ENCODE measurements at places on chromosomes 11 and 22.

DNA sequence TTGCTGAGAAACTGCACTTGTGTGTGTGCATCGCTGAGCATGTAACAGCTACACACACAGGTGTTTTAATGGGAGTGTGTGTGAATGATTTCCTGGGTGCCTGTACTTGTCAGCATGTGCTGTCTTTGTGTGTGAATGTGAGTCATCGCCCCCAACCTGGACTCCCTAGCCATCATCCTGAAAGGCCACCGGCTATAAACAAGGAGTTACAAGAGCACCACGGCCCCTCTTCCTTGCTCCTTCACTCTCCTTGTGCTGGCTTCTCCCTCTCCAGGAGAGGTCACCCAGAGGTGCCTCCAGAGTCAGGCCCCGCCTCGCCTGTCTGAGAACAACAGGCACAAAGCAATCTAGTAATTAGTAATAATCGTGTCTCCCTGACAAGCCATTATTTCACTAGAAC, 419.2 kb downstream of the BUD13 start:
- DNase-seq = no peak

- DNase-seq = no peak
These were observed 64.0 kb downstream of the CWC15 start for GRCh38 chr11:94909371-94909820.

DNA sequence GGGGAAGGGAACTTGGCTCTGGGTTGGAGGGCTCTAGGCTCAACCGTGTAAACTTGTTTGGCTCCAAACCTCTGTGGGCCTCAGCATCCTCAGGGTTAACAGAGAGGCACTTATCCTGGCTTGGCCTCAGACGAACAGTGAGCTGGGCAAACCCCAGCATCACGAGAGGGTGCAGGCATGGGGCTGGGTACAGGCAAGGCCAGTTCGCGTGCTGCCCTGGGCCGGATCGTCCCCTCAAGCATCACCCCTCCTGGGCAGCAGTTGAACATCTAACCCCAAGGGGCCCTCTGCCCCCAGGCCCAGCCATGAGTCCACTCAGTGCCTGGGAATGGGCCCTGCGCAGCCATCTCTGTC, 1.9 kb downstream of the EHBP1L1 start:
- no peak for DNase-seq

DNA sequence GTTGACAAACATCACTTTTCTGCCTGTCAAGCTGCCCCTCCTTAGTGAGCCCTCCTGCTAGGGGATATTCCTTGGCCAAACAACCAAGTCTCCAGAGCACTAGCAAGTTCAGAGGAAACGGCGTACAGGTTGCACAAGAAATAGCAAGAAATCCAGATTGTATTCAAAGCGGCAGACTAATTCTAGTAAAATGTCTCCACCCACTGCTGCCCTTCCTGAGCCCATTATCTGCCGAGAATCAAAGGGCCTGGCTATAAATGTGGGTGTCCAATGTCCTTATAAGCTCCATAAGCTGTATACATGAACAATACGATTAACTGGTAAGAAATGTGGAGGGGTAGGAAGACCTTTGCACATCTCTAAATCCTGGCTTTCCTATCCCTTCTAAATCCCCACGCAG, 44.0 kb upstream of the AKIP1 start:
- DNase-seq = no peak

- no peak for DNase-seq
These were observed 160.5 kb upstream of the NAV2 start for GRCh38 chr11:19552161-19552560.

DNA sequence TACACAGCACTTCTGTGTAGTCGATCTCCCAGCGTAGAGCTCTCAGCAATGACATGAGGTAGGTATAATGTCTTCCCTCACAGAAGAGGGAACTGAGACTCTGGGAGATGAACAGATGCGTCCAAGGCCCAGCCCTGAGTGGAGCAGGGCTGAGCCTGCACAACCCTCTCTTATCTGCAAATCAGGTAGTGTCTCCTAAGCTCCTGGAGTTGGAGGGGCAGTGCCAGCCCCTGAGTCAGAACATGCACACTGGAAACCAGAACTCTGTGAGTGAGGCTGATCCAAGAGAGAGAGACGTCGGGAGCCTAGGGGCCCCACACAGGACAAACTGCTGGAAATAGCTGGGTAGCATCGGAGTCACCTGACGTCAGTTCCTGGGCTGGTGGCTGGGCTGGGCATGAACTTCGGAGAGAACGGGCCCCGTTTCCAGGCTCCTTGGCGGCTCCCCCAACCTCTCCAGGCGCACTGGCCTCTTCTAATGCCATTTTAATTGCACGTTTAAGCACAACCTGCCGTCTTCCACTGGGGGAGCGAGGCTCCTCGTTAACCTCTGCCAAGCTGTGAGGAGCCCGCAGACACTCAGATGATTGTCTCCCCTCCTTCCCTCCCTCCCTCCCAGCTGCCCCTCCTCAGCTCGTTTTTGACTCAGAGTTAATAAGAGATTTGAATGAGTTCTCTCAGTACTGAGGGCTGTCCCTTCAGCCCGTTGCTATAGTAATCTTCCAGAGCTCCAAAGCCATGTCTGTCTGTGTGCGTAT, 191.2 kb upstream of the TBCEL start:
- no peak for DNase-seq

GRCh38 chr11:117143390-117143789, 697 bp upstream of the PAFAH1B2 start:
- peak; percentile 42 for DNase-seq

GRCh38 chr11:109425554-109425953, 3.6 kb downstream of the C11orf87 start:
- DNase-seq = no peak

DNA sequence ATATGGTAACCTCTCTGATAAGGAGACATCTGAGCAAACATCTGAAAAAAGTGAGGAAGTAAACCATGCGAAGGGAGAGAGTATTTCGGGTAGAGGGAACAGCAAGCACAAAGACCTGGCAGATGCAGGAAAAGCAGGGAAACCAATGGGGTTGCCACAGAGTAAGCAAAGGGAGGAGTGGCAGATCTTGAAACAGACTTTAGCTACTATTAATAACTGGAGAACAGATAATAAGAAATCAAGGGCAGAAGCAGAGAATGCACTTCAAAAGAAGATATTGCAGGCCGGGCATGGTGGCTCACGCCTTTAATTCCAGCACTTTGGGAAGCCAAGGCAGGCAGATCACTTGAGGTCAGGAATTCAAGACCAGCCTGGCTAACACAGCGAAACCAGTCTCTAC, 18.1 kb downstream of the MRTFA start:
- no peak for DNase-seq

DNA sequence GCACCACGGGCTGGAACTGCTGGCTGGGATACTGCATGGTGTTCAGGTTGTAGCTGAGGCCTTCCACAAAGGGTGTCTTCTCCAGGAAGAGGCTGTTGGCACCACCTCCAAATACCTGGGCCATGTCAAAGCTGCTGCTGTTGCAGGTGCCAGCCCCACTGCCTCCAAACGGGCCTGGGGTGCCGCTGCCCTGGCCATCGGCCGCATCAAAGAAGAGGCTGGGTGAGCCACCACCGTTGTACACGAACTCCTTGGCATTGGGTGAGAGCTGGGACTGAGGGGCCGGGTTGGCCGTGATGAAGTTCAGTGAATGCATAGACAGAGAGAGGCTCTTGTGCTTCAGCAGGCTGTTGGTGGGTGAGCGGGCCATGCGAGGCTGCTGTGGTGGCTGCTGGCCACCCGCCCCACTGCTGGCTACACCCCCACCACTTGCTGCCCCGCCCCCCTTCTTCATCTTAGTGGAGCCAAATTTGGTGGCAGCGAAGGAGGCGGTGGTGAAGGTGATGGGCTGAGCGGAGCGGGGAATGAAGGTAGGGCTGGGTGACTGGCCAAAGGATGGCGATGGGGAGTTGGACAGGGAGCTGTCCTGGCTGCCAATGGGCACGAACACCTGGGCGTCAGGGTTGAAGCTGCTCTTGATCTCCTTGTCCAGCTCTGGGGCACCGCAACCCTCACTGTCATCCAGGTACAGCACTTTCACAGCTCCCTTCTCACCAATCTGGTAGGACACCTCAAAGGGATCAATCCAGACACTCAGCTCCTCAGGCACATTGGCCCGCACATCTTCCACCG, 10.1 kb downstream of the TOB2 start:
- no peak for DNase-seq

GRCh38 chr22:19196841-19197612, 18.5 kb upstream of the SLC25A1 start:
- DNase-seq = no peak

DNA sequence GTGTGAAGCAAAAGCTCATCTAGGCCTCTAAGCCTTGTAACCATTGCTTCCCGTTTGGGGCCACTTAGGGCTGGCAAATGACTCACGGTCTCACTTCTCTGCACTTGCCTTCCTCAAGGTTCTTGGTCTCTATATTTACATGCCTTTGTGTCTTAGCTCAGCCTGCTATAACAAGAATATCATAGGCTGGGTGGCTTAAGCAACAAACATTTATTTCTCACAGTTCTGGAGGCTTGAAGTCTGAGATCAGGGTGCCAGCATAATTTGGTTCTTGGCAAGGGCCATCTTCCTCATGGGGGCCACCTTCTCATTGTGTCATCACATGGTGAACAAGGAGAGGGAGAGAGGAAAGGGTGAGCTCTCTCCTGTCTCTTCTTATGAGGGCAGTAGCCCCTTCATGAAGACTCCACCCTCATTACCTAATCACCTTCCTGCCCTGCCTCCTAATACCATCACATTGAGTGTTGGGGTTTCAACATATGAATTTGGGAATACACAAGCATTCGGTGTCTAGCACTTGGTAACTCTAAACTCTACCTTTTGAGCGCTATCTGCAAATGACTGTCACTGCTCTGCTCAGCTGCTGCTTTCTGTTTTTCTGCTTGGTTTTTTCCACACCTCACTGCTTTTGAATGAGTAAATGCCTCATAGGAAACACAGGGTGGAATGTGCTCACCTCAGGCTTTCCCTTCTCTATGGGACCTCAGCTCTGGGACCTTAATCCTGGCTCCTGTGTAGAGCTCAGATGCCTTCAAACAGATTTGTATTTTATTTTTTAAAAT, 16.2 kb upstream of the ME3 start:
- no peak for DNase-seq

- DNase-seq = no peak
These were observed 824 bp upstream of the CBX6 start for GRCh38 chr22:38872831-38873248.

DNA sequence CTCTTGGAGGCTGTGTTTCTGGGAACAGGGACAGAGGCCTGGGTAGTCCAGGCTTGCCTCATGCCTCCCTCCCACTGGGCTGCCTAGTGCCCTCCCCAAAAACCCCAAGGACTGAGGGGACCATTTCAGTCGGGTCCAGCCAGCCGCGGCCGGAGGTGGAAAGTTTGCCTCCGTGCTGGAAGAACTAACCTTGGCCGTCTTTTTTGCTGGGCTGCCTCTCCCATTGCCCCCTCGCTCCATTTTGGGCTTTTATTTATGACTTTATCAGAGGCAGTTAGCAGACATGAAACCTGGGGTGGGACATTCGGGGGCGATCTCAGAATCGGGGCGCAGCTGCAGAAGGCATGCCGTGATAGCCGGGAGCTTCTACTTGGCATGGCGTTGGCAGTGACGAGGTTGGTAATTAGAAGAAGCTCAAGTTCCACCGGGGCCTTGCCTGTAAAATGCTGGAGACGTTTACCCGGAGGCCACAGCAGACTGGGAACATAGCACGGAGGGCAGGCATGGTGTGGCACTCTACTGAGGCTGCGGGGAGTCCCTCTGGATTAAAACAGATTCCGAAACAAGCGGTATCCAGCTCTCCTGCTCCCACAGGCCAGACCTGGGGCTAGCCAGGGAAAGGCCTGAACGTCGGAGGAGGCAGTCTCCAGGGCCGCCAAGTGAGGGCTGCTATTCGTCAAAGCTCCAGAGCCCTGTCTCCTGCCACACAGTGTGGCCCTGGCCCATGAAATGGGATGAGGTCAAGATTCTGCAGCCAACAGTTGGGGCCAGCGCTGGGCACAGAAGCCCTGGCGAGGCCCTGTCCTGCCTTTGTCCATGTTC, 76.4 kb upstream of the PPARA start:
- DNase-seq = no peak

- no peak for DNase-seq
These were observed 55.6 kb upstream of the CECR2 start for GRCh38 chr22:17313626-17314025.

DNA sequence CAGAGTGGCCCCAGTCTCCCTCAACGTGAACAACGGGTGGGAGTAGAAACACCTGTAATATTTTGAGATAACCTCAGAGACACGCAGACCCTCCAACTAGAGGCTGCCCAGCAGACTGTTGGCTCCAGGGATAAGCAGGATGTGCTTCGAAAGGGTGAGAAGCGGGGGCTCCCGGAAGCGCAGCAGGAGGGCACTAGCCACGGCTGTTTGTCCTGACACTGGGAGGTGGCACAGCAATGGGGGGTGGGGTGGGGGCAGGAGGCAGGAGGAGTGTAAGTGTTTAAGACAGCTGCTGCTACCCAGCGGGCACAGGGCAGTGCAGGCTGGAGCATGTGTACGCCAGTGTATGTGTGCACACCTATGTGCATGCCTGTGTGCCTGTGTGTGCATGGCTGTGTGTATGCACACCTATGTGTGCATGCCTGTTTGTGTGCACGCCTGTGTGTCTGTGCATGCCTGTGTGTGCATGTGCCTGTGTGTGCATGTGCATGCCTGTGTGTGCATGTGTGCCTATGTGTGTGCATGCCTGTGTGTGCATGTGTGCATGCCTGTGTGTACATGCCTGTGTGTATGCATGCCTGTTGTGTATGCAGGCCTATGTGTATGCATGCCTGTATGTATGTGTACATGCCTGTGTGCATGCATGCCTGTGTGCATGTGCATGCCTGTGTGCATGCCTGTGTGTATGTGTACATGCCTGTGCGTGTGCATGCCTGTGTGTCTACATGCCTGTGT, 154.7 kb downstream of the SHANK2 start:
- no peak for DNase-seq

- no peak for DNase-seq
These were observed 83.9 kb downstream of the ZC3H12C start for GRCh38 chr11:110177086-110177456.

GRCh38 chr11:61160487-61161189, 588 bp downstream of the VPS37C start:
- no peak for DNase-seq

GRCh38 chr11:133605482-133605881, 73.2 kb upstream of the OPCML start:
- DNase-seq = no peak

DNA sequence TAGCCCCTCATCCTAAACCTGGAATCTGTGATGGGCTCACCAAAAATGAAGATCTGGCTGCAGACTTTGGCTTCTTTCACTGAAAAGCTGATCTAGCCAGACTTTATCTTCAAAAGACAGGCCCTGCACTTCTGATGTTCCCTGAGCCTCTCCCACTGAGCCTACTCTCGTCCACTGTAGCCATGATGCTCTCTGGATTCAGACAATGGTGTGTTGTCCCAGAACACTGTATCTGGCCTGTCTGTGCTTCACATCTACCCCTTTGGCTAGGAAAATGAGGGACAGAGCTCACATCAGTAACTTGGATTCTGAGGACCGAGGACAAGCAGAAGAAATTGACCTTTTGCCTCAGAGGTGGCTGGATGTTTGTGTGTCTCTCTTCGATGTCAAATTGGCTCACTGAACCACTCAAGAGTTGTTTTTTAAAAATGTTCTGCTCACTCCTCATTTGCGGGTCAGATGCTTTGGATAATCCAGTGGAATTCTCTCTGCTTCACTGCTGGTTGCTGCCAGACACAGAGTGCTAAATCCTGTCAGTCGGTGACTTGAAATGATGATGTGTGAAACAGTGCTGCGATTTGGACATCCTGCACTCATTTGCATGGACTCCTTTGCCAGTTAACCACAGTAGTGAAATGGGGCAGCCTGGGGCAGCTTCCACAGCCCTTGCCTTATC, 67.5 kb downstream of the ARFGAP2 start:
- no peak for DNase-seq
